ENCODE measurements at places on chromosomes 2 and 18.

- no peak for DNase-seq
Measured at GRCh38 chr2:112831946-112832840, 4.4 kb downstream of the IL1B start.

DNA sequence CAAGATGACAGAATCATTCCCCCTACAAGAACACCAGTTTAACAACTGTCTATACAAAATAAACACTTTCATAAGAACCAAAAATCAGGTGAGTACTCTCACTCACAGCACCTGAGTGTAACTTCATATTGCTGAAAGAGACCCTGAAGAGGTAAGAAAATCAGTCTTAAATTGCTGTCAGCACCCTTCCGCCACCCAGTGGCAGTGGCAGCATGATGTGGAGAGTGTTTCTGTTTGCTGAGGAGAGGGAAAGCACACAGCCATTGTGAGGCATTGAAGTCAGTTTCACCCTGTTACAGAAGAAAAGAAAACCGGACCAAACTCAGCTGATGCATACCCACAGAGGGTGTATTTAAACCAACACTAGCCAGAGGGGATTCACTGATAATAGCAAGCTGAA lies 1240.8 kb upstream of the CRIM1 start:
- no peak for DNase-seq

- no peak for DNase-seq
Measured at GRCh38 chr18:10476338-10476791, 21.9 kb downstream of the APCDD1 start.

DNA sequence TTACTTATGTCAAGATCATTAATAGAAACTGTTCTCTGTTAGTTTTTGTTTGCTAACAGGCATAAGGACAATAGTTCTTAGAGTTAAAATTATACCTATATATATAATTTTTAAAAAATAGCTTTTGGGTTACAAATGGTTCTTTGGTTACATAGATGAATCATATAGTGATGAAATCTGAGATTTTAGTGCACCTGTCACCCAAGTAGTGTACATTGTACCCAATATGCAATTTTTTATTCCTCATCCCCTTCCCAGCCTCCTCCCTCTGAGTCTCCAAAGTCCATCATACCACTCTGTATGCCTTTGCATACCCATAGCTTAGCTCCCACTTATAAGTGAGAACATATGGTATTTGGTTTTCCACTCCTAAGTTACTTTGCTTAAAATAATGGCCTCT lies 26.4 kb downstream of the SLC4A1AP start:
- DNase-seq = no peak

DNA sequence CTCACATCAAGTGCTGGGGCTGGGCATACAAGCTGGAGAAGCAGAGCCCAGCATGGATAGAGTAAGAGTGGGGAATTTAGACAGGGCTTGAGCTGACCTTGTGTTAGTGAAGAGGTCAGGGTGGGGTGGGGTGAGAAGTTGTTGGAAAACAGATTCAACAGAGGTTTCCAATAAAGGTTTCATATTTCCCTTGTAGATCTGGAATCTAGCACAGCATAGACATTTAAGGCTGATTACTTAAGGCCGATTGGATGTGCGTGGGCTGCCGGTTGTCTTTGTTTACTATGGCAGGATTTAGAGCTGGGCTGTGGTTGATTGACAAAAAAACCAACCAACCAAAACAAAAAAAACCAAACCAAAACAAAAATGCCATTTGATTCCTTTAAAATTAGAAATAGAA lies 114.9 kb upstream of the SEC11C start:
- no peak for DNase-seq

DNA sequence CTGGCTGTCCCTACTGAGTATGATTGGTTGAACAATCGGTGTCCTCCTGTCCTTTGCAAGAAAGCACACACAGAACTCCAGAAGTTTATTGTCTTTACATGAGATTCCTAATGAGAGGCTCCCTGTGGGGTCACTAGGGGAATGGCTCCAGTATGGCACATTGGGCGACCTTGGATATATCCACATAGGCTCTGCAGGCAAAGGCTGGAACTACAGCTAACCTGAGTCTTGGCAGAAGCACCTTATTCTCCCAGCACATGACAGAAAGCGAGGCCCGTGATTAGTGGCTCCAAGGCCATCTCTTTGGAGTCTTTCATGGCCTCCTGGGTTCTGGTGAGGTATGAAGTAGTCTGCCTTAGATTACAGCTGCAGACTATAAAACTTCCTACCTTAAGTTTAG lies 49.0 kb downstream of the ZDBF2 start:
- DNase-seq = no peak

DNA sequence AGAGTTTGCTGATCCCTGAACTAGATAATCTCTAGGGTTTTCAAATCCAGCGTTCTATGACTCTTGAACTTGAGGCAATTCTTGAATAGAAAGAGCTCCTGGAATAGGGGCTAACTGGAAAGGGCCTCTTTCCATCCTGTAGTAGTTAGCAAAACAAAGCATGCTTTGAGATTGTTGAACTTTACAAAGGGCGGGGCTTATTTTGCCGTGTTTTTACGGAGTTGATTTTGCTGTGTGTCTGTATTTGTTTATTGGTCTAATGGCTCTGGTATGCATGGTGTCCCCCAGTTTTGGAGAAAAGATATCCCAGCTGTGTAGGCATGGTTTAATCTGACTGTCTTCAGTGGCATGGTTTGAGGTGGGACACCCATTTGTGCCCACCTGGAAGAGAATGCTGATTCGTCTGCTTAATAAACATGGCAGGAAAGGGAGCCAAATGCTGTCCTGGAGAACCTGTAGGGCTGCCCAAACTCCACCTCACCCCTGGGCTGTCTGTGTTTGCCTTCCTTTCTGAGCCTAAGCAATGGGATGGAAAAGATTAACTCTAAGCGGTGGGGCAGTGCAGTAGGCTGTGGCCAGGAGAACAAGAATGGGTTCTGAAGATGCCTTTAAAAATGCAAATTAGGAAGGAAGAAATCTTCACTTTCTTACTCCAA lies 74.1 kb upstream of the FOSL2 start:
- DNase-seq = no peak

GRCh38 chr18:40939656-40940515 lies 1015.1 kb upstream of the PIK3C3 start:
- no peak for DNase-seq

All from LoVo (cell line).